ENCODE measurements at places on chromosomes 2 and 18. TPM values are rescaled to one million over a fixed set of nuclear protein-coding genes. Genes with fewer than 3 reads are reported as not detected.

The MYL1 gene
- total RNA-seq: not detected

DNA sequence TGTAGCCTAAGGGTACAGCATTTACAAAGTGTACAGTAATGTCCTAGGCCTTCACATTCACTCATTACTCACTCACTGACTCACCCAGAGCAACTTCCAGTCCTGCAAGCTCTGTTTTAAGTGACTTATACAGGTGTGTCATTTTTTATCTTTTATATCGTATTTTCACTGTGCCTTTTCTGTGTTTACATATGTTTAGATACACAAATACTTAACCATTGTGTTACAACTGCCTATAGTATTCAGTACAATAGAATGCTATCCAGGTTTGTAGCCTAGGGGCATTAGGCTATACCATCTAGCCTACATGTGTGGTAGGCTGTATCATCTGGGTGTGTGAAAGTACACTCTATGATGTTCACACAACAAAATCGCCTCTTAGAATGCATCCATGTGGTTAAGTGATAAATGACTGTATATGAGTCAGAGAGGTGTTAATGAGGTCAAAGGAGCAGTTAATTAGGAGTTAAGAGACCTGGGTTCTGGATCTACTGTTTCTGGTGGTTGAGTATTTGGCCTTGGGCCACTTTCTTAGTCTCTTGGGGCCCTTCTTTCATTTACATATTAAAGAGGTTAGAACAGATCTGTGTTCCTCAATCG is 149.1 kb downstream of the GREB1L start:
- DNase-seq: no peak

DNA sequence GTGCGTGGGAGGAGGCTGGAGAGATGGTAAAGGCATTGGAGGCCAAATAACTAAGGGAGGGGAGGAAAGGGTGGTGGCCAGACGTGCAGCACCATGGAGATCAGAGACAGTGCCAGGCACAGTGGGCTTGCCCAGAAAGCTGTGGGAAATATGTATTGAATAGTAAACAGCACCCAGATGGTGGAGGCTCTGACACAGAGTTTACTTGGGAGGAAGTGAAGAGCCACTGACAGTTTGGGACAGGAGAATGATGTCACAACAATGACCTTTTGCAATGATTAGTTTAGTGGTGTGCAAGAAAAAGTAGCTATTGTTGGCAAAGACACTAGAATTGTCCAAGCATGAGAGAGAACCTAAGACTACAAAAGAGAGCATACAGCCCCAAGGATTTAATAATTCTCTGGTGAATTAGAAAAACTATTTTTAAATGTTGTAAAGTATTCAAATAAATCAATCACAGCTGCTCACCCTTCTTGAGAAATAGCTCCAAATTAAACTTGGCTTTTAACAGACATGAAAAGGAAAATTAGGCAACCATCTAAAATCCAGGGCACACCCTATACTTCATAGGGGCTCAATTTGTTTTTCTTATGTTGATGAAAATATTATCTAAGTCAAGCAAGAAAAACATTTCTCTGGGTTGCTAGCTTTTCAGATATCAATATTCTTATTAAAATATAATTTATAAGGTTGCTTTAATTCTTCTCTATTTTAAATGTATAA is 458.7 kb upstream of the HNRNPA3 start:
- DNase-seq: no peak

The ALLC gene
- total RNA-seq: not detected

GRCh38 chr2:137927846-137928245 is 36.4 kb upstream of the HNMT start:
- DNase-seq: no peak

- no peak for DNase-seq
These were observed 74.7 kb downstream of the TNFRSF11A start for GRCh38 chr18:62399781-62400308.

The FAM237A gene
- total RNA-seq: not detected

DNA sequence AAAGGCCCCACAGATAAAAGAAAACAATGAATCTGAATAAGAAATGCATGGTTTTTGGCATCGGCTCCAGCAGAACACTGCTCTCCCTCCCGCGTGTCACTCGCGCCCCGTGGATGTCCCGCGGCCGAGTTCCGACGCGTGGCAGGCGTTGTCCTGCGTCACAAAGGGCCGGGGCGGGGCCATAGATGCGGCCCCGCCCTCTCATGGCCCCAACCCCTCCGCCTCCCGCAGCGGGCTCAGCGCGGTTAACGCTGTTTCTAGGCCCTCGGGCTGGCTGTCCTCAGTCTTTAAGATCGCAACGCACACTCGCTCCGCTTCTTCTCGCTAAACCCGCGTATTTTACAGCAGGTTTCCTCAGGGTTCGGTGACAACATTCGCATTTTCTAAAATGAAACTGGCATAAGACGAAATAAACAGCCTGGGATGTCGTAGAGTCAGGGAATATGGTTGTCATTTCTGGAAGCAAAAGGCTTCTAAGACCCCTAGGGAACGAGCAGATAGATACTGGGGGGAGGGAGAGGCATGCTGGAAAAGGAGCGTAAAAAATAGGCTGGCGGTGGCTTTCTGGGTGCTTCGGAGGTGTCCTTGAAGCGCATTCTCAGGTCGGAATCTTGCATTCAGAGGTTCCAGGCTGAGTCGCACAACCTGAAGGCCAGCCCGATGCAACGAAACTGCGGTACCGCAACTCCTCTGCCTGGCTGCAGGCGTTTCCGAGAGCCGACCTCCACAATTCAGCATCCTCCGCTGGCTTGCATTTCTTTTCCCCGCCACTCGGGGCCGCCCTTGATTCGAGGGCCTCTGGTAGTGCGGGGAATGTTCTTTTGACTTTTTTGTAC is at the start of gene FKBP7:
Gene FKBP7, minus strand, starts transcription at position 162 of the 836 bp plus-strand sequence. Its CDS starts 101 bp downstream, at position 61.
- peak; percentile 97 for DNase-seq

DNA sequence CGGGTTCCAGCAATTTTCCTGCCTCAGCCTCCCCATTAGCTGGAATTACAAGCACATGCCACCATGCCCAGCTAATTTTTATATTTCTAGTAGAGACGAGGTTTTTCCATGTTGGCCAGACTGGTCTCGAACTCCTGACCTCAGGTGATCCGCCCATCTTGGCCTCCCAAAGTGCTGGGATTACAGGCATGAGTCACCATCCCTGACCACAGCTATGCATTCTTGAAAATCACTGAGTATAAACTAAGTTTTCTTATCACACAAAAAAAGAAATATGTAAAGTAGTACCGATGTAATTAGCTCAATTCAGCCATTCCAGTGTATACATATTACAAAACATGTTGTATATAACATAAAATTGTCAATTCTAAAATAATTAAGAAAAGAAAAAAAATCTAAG is 232.7 kb downstream of the MBD2 start:
- no peak for DNase-seq

- DNase-seq: no peak
These were observed 65.3 kb downstream of the TNS1 start for GRCh38 chr2:217937446-217937845.

The GPN1 gene
- total RNA-seq: 12.6 TPM

The SIX3 gene
- not detected for total RNA-seq

GRCh38 chr2:200765139-200765951 is 46.4 kb upstream of the BZW1 start:
- DNase-seq: no peak

GRCh38 chr18:68267583-68267982 is 447.3 kb downstream of the TMX3 start:
- no peak for DNase-seq

DNA sequence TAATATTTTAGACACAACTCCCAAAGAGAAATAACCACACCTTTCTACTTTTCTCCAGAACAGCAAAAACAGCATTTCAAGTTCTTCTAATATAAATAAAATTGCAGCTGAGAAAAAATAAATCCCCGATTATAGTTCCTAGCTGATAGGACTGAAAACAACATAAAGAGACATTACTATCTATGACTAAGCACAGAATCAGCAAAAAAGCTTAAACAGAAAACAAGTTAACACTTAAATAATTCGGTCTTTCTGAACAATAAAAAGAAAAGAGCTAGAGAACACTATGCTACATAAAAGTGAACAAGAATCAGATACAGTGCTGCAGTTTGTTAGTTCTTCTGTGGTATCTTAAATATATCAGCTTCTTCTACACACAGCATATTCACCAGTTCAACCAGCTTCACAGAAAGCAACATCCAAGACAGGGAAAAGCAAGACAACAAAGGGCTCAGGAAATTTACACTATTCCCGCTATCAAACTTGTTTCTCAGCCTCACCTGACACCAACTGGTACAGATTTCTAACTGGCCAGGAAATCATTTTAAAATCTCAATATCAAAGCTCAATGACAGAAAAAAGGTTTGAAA is 28.6 kb downstream of the FEZ2 start:
- DNase-seq: no peak

- no peak for DNase-seq
These were observed 304.8 kb downstream of the CPS1 start for GRCh38 chr2:210861038-210861665.

DNA sequence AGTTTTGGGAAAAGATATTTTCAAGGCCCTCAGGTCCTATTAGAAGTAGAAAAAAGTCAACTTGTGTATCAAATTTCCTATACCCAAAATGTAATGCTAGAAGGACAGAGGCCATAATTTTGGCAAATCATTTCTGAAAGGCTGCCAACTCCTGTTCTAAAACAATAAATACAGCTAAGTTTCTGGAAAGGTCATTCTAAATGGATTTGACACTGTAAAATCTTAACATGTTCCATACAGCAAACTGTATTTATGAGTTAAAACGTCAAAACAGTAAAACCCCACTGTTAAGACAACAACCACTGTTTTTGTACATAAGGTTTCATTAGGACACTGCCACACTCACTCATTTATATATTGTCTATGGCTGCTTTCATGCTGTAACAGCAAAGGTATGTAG is 9.7 kb downstream of the FAM98A start:
- DNase-seq: no peak

GRCh38 chr18:23237524-23238151 is 102.4 kb downstream of the CABLES1 start:
- DNase-seq: peak; percentile 50

The CCBE1 gene
- total RNA-seq: 10.5 TPM

DNA sequence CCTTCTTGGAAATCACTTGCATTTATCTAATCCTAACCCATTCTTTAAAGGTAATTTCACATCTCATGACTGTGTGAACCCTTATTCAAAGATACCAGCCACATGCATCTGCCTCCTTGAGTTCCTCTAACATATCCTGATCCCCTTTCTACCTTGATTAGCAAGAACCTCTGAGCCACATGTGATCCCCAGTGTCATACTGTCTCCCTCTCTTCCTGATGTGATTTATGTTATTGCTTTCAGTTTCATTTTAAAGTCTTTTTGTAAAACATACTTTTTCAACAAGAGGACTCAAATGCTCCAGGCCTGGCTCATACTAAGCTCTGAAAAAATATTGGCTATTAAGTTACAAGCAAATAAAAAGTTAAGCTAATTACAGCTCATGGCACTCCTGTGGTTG is 470.1 kb downstream of the DLGAP1 start:
- no peak for DNase-seq

DNA sequence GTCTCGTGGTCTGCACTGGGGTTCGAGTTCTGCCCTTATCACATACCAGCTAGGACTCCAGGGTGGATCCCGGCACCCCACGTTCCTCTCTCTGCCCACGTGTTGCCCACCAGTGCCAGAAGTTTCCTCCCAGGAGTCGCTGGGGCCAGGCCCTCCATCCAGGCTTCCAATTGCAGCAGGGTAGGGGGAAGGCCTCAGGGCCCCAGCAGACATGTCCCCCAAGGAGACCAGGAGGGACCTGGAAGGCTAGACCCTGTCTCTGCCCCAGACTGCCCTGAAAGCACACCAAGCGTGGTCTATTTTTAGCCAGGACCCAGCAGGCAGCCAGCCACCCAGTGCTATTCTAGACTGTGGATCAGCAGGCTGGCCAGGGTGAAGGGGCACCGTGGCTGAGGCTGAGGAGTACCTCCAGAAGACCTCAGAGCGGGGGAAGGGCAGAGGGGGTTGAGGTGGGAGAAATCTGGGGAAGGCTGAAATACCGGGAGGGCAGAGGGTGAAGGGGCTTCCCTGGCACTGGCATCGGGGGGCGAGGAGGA is 18.8 kb upstream of the TNS1 start:
- no peak for DNase-seq

DNA sequence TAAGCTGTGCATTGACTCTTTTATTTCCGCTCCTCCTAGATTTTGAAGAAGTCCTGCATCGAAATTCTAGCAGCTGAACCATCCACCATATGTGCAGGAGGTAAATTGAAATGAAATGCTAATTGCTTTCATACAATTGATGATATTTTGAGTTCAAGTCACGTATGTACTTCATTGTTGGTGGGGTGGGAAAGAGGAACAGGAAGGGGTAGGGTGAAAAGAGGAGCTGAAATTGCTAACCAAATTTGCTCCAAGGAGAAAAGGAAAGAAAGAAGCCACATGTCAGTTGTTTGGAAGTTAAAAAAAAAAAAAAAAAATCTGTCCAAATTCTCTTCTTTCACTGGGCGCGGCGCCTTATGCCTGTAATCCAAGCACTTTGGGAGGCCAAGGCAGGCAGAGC is 77.8 kb downstream of the ANTXR1 start:
- no peak for DNase-seq

- DNase-seq: no peak
These were observed 362.7 kb upstream of the SLC8A1 start for GRCh38 chr2:40814616-40815015.

The TGOLN2 gene
- total RNA-seq: 172 TPM

DNA sequence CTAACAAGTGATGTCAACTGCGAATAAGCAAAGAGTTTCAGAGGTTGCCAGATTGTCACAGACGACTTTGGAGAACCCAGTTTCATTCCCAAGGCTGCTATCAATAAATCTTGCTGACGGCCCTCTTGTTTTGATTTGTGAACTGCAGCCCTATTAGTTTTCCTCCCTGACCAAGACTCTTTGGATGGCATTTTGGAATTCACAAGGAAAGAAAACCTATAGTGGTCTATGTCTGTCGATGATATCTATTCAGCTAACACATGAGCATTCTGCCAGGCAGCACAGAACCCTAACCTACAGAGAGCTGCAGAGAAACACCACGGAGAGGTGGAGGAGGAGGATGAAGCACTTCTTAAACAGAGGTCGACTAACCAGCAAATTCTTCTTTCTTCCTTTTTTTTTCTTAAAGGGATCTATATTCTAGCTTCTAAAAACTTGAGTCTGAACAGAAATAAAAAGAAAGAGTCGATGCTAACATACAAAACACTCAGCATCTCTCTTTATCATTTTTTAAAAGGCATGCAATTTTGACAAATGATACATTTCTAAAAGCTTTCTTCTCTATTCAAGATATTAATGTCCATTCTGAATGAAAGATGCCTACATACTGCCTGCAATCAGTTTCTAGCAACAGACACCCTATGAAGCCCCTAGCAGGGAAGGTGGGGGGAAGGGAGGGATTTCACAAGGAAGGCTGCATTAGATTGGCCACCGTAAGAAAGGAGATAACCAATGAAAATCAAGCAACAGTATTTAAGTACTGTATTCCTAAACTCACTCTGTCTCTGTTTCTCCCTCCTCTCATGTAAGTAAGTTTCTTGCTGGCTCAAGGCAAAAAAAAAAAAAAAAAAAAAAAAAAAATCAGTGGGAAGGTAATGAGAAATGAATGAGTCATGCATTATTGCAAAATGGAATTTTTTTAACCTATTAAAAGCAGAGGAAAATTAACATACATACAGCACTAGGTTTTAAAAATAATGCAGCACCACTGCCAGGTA is 83.0 kb upstream of the CHRNA1 start:
- DNase-seq: no peak

Data from upper lobe of left lung (tissue), 6 donors.